ENCODE measurements at places on chromosomes 2 and 18.

GRCh38 chr2:164777847-164778461 is 63.7 kb downstream of the COBLL1 start:
- DNase-seq: no peak

DNA sequence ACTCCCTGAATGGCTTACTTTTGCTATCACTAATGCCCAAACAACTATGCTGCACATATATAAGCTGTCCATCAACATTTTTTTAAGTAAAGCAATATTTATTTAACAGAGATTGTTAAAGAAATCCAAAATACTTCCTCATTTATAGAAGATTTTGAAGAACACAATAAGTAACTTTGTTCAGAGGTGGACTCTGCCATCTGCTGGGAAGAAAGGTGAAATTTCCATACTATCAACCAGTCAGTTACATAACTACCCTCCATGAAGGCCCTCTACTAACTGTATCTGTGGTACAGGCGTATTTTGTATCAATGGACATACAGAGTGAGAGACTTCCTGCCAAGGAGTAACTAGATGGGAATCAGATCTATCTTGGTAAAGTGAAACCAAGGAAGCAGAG is 106.0 kb downstream of the DTNB start:
- no peak for DNase-seq

GRCh38 chr2:74576863-74577229 is 22.3 kb downstream of the DOK1 start:
- peak; percentile 73 for DNase-seq

GRCh38 chr18:47054369-47054768 is 18.9 kb upstream of the ELOA2 start:
- DNase-seq: no peak

GRCh38 chr2:189115126-189115525 is 64.4 kb downstream of the COL5A2 start:
- DNase-seq: no peak

DNA sequence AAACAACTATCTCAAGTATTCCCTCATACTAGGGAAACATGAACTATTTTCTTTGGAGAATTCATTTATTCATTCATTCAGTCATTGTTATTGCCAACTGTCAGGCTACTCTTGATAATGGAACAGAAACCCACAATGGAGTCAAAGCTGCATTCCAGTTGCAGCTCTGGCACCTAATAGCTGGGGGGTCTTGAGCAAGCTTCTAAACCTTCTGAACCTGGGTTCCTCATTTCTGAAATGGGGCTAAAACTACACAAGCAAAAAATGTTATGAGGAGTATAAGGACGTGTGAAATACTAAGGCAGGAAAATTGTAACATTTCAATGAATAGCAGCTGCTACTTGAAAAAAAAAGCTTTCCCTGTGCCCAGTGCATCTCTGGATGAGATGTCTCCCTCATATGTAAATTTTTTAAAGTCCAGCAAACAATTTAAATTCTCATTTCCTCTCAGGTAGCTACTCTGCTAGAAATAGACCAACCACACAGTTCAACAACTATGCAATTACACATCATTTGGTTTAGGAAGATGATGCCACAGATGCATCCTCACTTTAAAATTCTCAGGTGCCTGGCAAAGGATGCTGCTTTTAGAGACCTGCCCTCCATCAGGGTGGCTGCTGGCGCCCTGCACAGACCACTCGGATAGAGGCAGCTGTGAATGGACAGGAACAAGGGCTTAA is 38.5 kb downstream of the SPRED2 start:
- DNase-seq: no peak

DNA sequence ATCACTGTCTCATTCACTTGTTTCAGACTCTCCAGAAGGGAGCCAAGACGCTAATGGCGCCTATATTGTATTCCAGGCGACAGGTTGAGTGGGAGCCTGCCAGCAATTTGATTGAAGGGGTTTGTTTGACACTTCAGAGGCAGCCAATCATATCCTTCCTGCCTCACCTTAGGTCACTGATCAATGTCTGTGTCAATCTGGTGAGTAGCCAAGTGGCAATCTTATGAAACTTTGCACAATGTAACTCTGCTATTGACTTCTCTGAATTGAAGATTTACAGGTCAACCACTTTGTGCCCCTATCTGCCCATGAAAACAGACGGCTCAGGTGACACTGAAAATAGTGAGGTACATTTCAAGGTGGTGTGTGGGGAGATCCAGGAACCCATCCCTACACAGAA is 32.7 kb upstream of the RPE start:
- no peak for DNase-seq

DNA sequence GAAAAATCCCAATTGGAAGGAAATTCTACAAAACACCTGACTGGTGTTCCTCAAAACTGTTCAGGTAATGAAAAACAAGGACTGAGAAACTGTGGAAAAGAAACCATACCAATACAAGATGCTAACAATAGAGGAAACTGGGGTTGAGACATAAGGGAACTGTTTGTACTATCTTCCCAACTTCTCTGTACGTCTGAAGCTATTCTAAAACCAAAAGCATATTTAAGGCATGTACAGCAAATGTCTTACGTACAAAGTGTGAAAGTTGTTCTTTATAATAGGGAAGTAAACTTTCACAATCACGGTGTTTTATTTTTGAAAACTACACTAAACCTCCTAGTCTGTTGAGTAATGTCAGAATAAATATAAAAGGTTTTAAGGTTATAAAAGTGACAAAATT is 776.1 kb upstream of the RAB6C start:
- no peak for DNase-seq

DNA sequence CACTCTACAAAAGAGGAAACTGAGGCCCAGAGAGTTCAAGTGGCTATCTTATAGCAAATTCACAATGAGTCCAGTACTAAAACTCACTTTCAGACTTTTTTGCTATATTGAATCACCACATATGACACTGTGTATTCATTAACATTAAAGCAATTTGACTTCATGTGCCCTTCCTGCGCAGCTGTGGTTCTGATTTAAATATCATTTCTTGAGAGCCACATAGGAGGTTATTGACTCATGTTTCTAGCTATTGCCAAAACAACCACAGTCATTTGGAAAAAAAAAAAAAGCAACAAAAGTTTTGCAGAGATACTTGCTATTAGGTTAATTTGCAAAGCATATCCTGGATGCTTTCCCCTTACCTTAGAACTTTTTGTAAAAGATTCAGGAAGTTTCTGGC is 341.2 kb downstream of the PIK3C3 start:
- DNase-seq: no peak

GRCh38 chr2:80573950-80574349 is 269.4 kb upstream of the LRRTM1 start:
- DNase-seq: no peak

DNA sequence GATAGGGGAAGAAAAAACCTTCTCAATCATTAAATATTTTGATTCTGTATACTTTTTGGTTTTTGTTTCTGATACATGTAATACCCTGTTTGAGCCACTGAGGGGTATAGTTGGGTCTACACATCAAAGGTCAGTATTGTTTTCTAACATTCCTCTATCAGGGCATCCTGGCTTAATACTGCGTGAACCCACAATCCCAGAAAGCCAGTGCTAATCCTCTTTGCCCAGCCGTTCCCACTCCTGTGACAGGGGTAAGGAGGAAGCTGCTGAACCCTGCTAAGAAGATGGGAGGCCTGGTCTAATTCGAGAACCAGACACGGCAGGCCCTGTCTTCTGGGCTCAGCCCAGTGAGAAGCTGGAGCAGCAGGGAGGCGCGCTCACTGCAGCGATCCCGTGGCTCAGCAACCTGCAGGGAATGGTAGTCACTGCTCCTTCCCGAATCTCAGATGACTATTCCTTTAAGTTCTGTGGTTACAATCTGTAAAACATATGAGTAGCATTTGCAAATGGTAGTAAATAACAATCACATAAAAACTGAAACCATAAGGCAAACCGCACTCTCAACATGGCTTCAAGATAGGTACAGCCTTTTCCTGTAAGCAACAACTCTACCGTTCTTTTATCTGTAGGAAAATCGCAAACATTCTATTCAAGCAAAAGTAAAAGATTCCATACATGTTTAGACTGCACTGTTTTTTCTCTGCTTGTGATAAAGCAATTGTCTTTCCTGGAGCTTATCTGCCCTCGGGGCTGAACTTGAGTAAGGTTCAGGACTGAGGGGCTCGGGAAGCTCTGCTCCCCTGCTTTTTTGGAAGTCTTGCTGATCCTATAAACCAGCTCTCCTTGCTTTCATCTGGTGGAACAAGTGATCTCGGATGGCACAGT is 87.0 kb downstream of the EPB41L3 start:
- DNase-seq: peak; percentile 45

- no peak for DNase-seq
Observed at GRCh38 chr2:45180779-45181178, 171.5 kb upstream of the SIX2 start.

- no peak for DNase-seq
Observed at GRCh38 chr2:68483011-68483410, 15.6 kb downstream of the APLF start.

DNA sequence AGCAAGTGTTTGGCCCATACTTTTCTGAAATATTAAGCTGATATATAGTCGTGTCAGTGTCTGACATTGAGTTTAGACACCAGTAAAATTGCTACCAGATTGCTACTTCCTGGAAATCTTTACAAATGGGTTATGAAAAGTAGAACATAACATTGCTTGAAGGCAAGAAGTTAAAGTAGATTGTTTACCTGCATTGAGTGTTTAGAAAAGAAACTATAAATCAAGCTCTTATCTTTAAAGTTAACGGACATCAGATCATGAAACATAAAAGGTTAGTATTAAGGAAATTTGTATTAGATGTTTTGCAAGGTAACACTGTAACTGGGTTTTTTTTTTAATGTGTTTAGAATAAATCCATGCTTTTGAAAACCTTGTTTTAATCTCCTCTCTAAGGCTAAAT is 4.8 kb upstream of the YES1 start:
- DNase-seq: no peak

- DNase-seq: no peak
Observed at GRCh38 chr2:7016601-7017211, 99.5 kb downstream of the RNF144A start.

DNA sequence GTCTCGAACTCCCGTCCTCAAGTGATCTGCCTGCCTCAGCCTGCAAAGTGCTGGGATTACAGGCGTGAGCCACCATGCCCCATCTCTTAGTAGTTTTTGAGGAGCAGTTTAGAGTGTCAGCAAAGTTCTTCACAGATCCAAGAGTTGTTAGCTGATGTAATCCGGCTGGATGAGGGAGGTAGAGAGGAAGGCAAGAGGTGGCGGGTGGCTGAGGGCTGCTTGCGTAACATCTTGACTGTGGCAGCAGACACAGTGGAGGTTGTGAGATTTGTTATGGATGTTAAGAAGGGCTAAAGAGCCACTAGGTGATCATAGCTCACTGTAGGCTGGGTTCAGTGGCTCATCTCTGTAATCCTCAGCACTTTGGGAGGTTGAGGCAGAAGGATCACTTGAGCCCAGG is 19.5 kb upstream of the FAM136A start:
- no peak for DNase-seq

- peak; percentile 43 for DNase-seq
Observed at GRCh38 chr2:28951910-28952835, 28.9 kb upstream of the TOGARAM2 start.

DNA sequence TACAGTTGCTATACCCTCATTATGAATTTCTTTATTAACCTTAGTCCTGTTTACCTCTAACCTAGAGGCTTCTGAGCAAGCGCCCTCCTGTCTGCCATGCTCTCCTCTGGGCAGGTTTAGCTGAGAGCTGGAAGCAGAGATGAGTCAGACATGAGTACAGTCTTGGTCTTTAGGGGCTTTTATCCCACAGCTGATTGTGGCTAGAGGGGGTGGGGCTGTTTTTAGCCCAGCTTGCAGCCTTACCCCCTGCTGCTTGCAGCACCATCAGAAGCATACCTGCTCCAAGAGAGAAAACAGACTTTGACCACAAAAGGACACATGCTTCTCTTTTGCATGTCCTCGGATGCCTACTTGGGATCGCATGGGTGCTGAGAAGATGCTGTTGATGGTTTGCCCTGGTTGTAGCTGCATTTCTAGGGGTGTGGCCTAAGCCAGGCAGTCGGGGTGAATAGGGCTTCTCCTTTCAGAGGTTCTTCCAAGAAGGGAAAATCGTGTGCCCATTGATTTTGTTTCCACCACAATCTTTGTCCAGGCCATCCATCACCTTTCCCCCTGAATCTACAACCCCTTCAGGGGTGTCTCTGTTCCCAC is 115.0 kb upstream of the LGALSL start:
- DNase-seq: no peak

DNA sequence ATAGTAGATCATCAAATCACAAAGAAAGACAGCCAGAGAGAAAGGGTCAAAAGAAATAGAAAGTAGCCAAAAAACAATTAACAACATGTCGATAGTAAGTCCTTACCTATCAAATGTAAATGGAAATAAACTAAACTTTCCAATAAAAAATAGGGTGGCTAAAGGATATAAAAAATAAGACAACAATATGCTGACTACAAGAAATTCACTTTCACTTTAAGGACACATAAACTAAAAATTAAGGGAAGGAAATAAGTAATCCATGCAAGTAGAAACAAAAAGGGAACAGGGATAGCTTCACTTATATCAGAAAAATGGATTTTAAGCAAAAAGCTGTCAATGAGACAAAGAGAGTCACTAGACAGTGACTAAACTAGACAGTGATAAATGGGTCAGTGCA is 903.9 kb upstream of the ZEB2 start:
- no peak for DNase-seq

DNA sequence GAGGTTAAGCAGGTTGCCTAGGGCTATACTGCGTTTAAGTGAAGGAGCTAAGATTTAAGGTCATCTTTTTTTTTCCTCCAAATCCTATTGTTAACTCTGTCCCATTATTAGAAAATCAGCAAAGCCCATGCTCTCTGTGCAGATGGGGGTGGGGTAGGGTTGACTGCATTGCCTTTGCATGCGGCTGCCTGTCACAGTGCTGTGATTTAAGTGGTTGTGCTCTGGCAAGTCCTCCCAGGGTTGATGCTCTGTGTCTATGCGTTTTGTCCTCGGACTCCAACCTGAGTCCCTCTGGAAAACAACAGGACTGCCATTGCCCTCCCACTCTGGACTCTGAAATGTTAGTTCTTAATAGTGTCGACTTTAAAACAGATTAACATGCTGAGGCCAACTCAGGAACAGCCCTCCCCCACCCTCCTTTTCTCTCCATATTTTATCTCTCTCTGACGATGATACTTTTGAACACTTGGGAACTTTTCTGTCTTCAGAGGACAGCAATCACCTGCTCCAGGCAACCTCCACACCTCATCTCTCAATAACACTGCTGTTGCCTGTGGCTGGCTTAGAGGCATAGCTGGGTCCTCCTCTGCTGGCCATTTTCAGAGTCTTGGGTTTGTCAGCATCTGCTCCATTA is 5.8 kb downstream of the FHOD3 start:
- no peak for DNase-seq

GRCh38 chr18:76357585-76358260 is 137.3 kb downstream of the ZNF516 start:
- DNase-seq: no peak

- peak; percentile 83 for DNase-seq
Observed at GRCh38 chr2:14492920-14493503, 139.5 kb upstream of the LRATD1 start.

GRCh38 chr2:149148194-149149006 is 109.9 kb downstream of the LYPD6B start:
- no peak for DNase-seq

Measured in skeletal muscle cell (primary cell).